ENCODE measurements at places on chromosomes 3 and 15.

GRCh38 chr3:64300790-64301423 lies 75.6 kb upstream of the PRICKLE2 start:
- DNase-seq = no peak

GRCh38 chr3:31908391-31909097 lies 72.5 kb downstream of the OSBPL10 start:
- DNase-seq = no peak

- no peak for DNase-seq
Measured at GRCh38 chr15:72685301-72685924, 569 bp downstream of the HIGD2B start.

GRCh38 chr3:113287111-113287802 lies 75.9 kb downstream of the BOC start:
- DNase-seq = no peak

DNA sequence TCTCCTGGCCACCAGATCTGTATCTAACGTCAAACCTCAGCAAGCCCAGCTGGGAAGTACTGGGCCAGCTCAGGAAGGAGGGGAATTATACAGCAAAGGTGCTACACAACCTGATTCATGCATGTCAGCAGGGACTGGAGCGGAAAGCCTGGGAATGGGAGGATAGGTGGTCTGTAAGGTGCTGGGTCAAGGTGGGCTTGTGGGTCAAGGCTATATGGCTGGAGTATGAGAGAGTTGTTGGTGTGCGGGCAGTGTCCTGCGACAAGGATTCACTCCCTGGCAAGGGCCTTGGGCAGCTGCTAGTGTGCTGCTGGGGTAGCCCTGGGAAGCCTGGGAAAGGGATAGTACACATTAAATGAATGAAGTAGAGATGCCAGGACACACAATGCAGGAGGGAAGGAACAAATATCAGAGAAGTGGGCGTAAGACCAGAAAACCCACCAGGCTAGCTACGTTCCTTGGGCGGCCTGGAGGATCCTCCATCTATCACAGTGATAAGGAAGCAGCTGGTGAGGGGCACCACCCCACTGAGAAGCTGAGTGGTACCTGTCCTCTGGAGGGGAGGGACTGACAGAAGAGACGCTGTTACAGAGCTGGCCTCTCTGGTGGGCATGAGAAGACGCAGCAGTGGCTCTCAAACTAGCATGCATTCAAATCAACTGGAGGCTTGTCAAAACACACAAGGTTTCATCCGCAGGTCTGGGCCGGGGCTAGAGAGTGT lies 8.5 kb upstream of the SYNM start:
- no peak for DNase-seq

All from stimulated activated CD4-positive, alpha-beta T cell treated with anti-CD3 and anti-CD28 coated beads, Interleukin-4, amount 100 ng/mL, for 48 hours (primary cell).